Kasumi-1 (cell line): ENCODE measurements at places on chromosomes 13 and 19.
A peak's percentile ranks its signal among the peaks of the same experiment; 100 is the strongest.

GRCh38 chr19:35204799-35205732 lies 23.5 kb downstream of the FAM187B start:
- peak; percentile 88 for DNase-seq

DNA sequence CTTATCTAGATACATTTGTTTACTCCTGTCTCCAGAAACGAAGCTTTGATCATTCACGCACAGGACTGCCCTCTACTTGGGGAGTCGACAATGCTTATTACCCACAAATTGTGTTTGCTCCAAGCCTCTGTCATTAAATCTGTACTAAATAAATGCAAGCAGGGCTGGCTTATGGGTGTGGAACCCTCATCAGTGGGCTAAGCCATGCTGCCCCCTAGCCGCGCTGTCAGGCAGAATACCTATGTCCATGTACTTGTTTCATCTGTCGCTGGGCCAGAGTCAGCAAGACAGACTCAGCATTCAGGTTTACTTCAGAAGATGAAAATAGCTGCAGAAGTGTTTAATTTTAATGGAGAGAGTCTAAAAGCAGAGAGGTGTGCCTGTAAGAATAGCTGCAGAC lies 110.0 kb upstream of the PRR20A start:
- DNase-seq: no peak

DNA sequence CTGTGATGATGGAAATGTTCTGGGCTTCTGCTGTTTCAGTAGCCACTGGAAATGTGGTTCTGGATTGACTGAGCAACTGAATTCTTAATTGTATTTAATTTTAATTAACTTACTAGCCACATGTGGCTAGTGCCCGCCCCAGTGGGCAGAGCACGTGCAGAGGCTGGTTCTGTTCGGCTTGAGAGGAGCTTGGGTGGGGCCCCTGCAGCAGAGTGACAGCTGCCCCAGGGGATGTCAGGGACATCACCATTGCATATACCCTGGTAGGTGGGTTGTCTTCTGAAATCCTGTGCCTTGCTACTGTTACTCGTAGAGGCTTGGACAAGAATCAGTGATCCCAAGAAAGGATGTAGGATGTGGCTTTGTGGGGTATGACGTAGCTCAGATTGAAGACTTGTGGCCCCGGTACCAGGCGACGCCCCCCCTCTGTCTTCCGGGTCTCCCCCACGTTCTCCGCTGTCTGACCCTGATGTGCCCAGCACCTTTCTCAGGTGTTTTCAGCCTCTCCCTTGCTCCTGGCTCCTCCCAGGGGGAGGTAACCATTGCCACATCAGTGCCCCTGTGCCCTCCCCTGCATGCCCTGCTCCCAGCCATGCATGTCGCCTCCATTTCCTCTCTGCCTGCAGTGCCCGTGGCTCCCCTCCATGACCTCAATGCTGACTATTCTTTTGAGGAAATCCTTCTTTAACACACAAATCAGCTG lies 102.6 kb upstream of the RNF113B start:
- peak; percentile 19 for DNase-seq

DNA sequence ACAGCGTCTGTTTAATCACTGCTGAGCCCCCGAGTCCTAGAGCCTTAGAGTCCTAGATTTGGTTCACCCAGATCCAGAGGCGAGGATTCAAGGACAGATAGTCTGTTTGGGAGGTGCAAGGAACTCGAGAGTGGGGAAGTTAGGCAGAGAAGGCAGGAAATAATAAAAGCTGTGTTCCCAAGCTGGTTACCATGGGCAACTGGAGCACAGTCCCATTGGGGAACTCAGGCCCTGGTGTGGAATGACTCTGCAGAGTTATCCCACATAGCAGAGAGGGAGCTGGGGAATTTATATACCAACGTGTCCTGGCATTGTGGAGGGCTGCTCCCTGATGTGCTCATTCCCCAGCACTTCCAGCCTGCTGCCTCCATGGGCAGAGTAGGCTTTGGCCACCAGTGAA lies 9.7 kb downstream of the IGSF23 start:
- peak; percentile 46 for DNase-seq

DNA sequence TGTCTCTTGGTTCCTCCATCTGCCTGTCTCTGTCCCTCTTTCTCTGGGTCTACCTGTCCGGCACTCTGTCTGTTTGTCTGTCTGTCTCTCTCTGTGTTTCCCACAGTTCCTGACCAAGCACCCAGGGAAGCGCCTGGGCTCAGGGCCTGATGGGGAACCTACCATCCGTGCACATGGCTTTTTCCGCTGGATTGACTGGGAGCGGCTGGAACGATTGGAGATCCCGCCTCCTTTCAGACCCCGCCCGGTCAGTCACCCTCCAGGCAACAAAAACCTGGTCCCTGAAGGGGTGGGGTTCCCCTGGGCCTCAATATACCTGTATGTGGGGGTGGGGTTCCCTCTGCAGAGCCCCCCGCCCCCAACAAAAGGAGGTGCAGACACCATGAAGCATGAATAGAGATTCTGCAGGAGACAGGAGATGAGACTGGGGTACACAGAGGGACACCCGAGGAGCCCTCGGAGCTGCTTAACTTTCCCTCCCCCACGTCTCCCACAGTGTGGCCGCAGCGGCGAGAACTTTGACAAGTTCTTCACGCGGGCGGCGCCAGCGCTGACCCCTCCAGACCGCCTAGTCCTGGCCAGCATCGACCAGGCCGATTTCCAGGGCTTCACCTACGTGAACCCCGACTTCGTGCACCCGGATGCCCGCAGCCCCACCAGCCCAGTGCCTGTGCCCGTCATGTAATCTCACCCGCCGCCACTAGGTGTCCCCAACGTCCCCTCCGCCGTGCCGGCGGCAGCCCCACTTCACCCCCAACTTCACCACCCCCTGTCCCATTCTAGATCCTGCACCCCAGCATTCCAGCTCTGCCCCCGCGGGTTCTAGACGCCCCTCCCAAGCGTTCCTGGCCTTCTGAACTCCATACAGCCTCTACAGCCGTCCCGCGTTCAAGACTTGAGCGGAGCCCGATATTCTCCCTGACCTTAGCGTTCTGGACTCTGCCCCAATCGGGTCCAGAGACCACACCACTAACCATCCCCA lies 2.6 kb upstream of the CACNG7 start:
- peak; percentile 6 for DNase-seq

- DNase-seq: peak; percentile 99
Observed at GRCh38 chr13:44435142-44435918, 61.7 kb downstream of the SERP2 start.
